HuH-7 (cell line): ENCODE measurements at places on chromosomes 4 and X.

- DNase-seq, result no peak
Observed at GRCh38 chr4:169080981-169081380, 70.9 kb upstream of the CBR4 start.

GRCh38 chr4:125283707-125284279 lies 31.0 kb upstream of the FAT4 start:
- no peak for DNase-seq

DNA sequence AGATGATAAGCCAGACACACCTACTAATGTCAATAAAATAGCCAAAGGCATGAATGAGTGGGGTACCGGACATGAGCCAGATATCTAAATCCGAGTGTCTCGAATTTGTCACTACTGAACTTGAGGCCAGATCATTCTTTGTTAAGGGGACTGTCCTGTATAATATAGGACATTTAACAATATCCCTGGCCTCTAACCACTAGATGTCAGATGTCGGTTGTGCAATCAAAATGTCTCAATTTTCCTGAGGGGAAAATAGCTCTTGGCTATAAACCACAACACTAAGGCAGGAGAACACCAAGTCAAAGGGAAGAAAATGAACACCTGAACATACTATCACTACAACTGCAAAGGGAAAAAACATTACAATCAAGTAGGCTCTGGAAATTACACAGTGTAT lies 154.5 kb downstream of the GPM6A start:
- no peak for DNase-seq

- DNase-seq, result no peak
Observed at GRCh38 chr4:68176904-68177303, 47.2 kb upstream of the TMPRSS11F start.

DNA sequence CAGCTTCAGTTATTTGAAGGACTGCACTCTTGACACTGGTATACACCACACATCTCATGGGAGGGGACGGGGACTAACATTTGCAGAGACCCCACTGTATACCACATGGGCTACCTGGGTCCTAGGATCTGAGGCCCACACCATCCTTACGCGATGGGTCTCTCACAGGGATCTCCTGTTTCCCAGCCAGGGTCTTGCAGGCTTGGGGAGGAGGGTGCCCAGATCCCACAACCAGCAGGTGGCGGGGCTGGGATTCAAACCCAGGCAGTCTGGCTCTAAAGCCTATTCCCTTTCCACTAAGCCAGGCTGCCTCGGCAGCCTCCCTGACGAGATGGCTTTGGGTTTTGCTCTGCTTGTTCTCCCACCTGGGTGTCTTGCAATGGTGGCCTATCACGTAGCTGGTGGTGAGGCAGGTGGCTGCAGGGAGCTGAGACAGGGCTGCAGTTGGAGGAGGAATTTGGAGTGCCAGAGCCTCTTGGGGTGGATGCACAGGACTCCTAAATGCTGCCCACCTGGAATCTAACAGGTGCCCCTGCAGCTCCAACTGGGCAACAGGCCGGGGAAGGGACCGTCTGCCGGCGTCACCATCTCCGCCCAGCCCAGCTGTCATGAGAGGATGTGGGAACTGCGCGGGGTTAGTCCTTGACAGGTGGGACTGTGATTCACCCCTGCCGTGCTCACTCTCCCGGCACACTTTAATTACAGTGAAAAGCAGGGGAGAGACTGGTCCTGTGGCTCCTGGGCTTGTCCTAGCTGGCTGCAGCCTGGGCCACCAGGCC lies 110.7 kb downstream of the PSAPL1 start:
- no peak for DNase-seq

GRCh38 chrX:106976416-106976815 lies 23.6 kb downstream of the MORC4 start:
- no peak for DNase-seq

- no peak for DNase-seq
Observed at GRCh38 chr4:183430317-183430993, 14.0 kb upstream of the CDKN2AIP start.

DNA sequence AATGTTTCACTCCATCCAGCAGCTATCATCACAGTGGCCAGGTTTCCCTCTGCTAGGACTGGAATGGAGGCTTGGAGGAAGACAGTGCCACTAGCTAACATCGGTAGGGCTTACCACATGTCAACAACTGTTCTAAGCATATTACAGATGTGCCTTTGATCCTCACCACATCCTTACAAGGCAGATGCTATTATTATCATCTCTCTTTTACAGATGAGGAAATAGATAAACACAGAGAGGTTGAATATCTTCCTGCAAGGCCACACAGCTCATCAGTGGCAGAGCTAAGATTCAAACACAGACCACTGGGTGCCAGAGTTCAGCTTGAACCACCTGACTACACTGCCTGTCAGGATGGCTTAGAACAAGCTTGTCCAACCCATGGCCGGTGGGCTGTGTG lies 47.4 kb downstream of the MAMLD1 start:
- no peak for DNase-seq

- no peak for DNase-seq
Observed at GRCh38 chr4:61922766-61923165, 722.6 kb downstream of the ADGRL3 start.

- no peak for DNase-seq
Observed at GRCh38 chr4:20341134-20341738, 89.5 kb downstream of the SLIT2 start.

GRCh38 chrX:79231662-79232061 lies 87.2 kb downstream of the GPR174 start:
- DNase-seq, result no peak

DNA sequence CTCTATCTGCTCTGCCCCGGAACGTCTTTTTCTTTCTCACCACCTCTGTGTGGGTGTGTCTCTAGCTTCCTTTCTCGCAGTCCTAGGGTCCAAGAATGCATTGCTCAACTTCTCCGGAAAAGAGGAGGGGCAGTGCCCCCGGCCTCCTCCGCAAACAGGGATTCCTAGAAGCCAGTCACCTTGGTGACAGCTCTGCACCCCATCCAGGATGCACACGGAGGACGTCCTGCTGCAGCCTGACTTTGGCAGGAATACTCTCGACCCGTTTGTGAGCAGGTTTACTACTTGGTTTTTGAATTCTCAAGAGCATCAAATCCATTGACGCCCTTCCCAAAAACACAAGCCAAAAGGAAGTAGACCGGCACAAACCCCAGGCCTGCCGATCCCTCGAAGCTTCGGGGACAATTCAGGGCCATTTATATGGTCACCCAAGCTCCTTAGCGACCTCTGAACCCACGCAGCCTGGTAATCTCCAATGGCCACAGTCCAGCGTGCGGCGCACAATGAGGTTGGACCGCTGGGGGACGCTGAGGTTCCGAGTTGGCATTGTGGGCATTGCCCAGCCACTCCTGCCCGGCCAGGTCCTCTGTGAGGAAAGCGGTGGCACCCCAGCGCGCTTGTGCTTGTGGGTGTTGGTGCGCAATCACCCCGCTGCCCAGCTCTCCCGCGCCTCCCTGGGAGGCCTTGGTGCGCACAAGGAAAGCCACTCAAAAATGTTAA lies 9.8 kb downstream of the NKX3-2 start:
- DNase-seq, result peak; percentile 8

DNA sequence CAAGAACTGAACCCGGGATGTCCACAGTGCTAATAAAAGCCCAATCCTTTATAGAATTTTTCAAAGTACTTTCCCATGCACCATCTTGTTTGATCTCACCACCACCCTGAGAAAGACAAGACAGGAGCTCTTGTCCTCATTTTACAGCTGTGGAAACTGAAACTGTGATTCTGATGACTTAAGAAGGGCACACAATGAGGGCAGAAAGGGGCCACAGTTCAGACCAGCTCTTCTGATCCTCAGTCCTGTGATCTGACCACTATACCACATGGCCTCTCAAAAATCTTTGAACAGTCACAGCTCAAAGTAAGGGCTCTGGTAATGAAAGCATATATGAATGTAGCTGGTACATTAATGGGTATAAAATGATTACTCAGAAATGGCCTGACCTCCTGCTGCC lies 127.3 kb upstream of the CPEB2 start:
- DNase-seq, result no peak

DNA sequence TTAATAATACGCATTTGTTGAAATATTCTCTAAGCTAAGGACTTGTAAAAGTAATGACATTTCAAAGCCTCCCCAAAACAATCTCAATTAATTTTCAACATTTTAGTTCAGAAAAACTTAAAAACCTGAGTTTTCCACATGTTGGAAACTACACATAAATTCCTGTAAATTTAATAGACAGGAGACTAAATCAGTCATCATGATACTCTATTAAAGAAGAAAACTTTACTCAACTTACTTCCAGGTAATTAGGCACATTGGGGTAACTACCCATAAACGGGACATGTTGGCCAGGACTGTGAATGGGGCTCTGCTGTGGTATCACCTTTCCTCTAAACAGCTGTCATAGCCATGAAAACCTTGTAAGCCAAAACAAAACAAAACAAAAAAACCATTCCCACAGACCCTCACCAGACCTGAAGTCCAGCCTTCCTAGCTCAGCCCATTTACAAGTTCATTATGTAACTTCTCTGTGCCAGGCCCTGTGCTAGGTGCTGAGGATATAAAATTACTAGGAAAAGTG lies 96.4 kb upstream of the SMIM10 start:
- no peak for DNase-seq

- DNase-seq, result no peak
Observed at GRCh38 chrX:3787856-3788255, 74.4 kb upstream of the PRKX start.

DNA sequence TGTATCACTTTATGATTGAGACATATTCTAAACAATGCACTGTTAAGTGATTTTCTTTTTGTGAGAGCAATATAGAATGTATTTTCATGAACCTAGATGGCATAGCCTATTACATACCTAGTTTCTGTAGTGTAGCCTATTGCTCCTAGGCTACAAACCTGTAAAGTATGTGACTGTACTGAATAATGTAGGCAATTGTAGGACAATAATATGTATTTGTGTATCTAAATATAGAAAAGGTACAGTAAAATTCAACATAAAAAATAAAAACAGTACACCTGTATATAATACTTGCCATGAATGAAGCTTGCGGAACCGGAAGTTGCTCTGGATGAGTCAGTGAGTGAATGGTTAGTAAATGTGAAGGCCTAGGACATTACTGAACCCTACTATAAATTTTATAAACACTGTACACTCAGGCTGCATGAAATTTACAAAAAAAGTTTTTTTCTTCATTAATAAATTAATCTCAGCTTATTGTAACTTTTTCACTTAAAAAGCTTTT lies 106.7 kb downstream of the VSIG4 start:
- no peak for DNase-seq

DNA sequence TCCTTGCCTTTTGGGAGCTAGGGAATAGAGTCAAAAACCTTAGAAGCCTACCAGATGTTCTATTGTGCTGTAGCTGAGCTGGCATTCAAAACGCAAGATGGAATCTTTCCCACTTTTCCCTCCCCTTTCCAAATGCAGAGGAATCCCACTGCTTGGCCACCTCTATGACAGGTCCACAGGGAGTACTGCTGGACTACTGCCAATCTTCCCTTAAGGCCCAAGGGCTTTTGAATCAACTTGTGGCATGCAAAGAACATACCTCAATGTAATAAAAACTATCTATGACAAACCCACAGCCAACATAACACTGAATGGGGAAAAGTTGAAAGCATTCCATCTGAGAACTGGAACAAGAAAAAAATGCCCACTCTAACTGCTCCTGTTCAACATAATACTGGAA lies 139.2 kb upstream of the AGTR2 start:
- no peak for DNase-seq
